T-cell (primary cell): ENCODE measurements at places on chromosomes 6 and 20. TPM values are rescaled to one million over a fixed set of nuclear protein-coding genes. Genes with fewer than 3 reads are reported as not detected.

DNA sequence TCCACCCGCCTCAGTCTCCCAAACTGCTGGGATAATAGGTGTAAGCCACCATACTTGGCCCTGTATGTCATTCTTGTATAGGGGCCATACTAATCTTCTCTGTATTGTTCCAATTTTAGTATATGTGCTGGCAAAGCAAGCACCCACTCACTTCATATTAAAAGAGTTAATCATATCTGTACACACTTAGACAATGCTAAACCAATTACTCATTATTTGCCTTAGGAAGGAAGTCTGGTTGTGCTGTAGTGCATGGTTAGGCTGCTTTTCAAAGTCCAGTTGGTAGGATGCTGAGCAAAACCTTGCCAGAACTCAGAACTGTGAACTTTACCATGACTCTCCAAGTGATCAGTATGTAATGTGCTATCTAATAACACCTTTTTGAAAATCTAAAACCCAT is 88.6 kb downstream of the LIN28B start:
- no peak for DNase-seq

DNA sequence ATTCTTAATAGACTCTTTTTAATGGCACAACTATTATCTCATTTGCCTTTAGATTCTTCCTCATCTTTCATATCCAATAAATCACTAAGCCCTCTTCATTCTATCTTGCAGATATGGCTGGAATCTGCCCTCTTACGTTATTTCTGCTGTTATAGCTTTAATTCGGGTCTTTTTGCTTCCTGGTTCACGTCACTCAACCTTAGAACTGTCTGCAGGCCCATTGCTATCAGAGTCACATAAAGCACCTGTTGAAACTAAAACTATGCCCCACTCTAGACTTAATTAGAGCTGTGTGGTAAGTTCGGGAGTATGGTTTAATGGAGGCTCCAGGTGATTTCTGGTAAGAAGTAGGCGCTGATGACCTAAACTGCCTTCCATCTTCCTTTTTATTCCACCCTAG is 988 bp downstream of the QRSL1 start:
- no peak for DNase-seq

DNA sequence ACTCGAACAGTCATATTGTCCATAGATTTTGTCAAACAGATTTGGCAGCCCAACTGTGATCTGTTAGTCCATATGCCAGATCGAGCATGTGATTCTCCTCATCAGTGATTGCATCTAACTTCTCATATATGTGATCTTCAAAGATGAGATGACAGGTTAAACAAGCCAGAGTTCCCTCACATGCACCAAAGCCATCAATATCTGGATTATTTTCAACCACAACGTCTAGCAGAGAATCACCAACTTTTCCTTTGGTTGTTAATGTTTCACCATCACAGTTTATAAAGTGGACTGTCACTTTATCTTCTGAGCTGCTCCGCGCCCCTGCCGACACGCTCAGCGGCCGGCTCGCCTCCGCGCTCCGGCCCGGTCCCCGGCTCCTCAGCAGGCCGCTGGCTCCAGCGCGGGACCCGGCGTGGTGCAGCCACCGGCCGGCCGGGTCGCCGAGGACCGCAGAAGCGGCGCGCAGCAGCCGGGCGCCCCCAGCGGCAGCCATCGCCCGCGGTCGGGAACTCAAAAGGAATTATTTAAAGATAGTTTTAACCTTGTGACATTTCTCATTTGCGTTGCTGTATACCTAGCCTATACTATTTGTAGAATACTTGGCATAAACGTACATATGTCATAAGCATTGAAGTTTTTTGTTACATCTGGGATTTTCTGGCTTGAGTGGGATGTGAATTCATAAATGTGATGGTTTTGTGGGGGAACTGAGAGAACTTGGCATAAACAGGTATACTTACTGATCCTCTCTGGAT is 40.1 kb upstream of the DYNLRB1 start:
- DNase-seq: no peak

DNA sequence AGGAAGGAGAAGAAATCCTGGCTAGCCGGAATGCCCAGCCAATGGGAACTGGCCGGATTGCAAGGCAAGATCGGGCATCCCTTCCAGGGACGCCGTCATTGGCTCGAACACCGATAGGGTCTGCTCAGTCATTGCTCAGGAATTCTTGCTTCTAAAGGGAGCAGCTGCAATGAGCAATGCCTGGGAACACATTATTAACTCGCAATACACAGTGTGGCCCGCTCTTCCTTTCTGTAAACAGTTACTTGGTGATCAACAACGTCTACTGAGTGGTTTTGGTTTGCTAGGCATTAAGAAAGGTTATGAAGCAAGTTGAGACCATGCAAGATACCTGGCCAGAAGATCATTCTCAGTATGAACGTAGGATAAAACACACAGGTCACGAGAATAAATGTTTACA is 165.4 kb upstream of the CITED2 start:
- DNase-seq: no peak

GRCh38 chr6:156884306-156884705 is 107.1 kb downstream of the ARID1B start:
- no peak for DNase-seq

GRCh38 chr6:73032586-73032985 is 192.7 kb downstream of the KHDC1L start:
- DNase-seq: no peak

DNA sequence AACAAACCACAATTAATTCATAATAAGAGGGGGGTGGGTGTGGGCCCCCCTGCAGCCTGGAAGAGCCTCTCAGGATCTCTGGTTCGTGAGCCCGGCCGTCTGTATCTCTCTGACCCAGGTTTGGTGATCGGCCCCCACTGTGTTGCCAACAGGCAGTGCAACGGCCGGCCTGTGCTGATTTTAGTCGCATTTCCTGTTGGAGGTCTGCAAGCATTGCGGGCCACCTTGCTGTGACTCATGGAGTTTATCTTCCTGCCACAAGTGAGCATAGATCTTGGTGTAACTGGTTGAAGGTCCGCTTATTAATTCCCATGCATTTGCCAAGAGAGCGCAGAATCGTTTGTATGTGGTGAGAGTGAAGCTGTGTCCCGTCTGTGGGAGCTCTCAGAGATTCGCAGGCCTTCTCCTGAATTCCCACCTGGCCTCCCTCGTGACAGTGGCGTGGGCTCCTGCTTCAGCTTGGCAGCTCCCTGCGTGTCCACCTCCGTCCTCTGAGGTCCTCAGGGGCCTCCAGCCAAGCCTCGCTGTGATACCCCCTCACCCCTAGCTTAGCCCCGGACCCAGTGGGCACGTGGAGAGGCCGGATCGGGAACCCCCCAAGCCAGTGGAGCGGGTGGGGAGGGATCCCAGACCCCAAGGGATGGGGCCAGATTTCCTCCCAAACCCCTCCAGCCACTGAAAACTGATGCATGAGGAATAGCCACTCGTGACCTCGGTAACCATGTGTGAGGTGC is 269.8 kb downstream of the CDH4 start:
- DNase-seq: no peak

- DNase-seq: no peak
These were observed 198.7 kb downstream of the MOXD1 start for GRCh38 chr6:132202574-132202973.

- no peak for DNase-seq
These were observed 2.9 kb downstream of the BIRC7 start for GRCh38 chr20:63238514-63239125.

The GFRA4 gene
- not detected for total RNA-seq

The NFYA gene
- total RNA-seq: 47.0 TPM

The NEU1 gene
- 19.9 TPM for total RNA-seq

The C6orf58 gene
- total RNA-seq: not detected

The TSPO2 gene
- total RNA-seq: not detected
